ENCODE measurements at places on chromosomes 7 and 10.

DNA sequence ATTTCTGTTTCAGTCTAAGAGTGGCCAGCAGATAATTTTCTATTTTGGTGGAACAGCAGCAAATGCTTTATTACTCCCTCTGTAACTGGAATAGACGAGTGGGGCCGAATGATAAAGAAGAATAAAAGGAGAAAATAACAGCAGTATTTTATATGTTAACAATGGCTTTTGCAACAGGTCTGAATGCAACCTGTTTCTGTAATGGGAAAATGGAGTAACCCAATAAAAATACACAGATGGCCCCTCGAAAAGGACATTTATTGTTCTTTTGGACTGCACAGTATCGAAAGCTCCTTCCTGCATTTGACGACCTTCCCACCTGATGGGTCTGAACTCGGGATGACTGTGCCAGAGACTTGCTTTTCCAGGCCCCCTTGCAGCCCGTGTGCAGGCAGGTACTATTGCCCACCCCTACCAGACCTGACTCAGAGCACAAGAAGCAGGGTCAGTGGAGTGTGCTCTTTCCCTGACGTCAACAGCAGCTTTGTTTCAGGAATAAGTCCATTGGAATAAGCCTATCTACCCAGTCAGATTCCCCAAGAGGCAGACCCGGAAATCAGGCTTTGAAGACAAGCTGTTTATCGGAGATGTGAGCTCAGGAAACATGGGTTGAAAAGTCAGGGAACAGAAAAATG lies 306.5 kb upstream of the NEBL start:
- no peak for DNase-seq

- DNase-seq, result no peak
Measured at GRCh38 chr10:135601-136464, 578 bp downstream of the ZMYND11 start.

DNA sequence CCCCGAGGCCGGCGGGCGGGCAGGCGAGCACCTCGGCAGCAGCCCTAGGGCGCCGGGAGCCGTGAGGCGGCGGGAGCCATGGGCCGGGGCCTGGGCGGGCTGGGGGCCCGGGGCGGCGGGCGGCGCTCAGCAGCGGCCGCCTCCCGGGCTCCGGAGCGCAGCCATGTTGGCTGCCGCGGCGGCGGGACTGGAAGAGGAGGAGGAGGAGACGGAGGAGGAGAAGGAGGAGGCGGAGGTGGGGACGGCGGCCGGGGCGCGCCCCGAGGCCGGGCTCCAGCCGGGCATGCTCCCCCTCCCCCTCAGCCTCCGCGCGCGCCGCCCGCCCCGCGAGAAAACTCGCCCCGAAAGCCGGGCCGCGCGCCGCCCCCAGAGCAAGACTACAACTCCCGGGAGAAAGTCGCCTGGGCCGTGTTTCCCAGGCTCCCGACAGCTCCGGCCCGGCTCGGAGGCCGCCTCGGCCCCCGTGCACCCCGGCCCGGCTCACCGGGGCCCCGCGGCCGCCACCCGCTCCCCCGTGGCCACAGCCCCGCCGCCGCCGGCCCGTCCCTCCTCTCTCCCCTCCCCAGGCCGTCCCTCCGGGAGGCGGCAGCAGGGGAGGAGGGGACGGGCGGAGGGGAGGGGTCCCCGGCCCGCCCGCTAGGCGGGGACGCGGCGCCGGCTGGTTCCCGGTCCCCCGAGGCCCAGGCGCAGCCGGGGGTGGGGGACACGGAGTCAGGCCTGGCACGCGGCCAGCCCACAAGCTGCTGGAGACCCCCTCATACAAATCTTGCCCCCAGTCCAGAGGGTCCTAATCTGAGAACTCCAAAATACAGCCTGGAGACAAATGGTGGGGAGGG lies at the start of gene DLG5:
Gene DLG5, minus strand, starts transcription at position 190 of the 836 bp plus-strand sequence. CDS start 235 bp downstream, outside the sequence.
- no peak for DNase-seq

DNA sequence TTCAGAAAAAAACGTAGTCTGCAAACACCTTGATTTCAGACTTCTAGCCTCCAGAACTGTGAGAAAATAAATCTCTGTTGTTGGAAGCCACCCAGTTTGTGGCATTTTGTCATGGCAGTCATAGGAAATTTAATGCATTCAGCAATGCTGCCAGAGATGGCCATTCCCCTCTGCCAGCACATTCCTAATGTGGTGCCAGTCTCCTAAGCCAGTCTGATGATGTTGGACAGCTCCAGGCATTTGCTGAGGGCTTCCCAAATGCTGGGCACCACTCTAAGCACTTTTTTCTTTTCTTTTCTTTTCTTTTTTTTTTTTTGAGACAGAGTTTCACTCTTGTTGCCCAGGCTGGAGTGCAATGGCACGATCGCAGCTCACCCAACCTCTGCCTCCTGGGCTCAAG lies 666.7 kb upstream of the C7orf33 start:
- DNase-seq, result no peak

- no peak for DNase-seq
Measured at GRCh38 chr7:5758753-5759335, 22.6 kb downstream of the RNF216 start.

GRCh38 chr10:114662646-114663217 lies 4.7 kb upstream of the ABLIM1 start:
- DNase-seq, result no peak

DNA sequence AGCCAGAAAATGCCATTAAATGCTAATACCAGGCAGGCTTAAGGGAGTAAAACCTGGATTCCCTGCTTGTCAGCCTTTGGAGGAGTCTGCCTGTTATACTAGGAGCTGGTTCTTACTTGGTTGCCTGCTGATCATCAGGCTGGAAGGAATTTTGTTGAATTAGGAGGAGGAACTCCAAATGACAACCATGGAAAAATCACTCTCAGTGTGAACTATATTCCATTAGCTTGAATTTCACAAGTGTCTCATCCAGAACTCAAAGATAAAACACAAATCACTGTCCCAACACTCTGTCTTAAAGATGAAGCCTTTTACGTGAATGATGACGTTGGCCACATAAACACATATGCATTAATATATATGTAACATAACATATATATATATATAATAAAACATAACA lies 238.9 kb upstream of the PLXDC2 start:
- no peak for DNase-seq

DNA sequence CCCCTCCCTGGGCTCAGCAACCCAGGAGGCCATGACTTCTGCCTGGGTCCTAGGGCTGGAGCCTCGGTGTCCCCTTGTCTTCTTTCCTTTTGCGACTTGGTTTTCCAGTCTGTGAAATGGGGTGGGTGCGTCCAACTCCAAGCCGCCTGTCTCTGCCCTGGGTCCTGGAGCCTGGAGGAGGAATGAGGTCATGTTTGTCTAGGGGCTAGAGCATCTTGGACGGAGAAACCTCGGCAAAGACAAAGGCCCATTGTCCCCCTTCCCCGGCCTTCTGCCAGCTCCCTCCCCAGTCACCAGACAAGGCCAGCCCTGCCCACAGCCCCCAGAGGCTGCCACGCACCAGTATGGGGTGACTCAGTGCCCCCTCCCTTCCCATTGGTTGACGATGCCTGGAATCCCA lies 39.8 kb upstream of the ELN start:
- DNase-seq, result no peak

DNA sequence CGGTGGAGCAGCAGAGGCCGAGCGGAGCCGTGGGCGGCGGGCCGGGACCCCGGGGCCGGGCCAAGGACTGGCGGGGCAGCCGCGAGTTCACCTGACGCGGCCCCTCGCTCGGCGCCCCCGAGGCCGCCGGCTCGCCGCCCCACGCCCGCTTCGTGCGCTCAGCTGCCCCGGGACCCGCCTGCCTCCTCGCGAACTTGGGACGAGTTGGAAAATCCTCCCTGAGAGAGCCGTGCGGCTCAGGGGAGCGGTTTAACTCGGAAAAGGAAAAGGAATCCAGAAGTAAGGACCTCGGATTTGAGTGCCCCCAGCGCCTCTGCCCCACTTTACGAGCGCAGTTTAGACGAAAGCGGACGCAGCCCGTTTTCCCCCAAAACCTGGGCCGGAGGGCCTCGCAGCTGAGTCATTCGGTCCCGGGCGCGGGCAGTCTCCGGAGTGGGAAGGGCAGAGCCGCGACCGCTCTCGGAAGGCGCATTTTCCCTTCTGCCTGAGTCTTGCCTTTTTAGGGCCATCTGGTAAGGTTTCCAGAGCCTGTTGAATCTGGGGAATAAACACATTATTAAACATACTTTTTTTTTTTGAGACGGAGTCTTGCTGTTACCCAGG lies 744 bp downstream of the CREM start:
- DNase-seq, result peak; percentile 21

- no peak for DNase-seq
Measured at GRCh38 chr7:70242826-70243225, 644.6 kb downstream of the AUTS2 start.

DNA sequence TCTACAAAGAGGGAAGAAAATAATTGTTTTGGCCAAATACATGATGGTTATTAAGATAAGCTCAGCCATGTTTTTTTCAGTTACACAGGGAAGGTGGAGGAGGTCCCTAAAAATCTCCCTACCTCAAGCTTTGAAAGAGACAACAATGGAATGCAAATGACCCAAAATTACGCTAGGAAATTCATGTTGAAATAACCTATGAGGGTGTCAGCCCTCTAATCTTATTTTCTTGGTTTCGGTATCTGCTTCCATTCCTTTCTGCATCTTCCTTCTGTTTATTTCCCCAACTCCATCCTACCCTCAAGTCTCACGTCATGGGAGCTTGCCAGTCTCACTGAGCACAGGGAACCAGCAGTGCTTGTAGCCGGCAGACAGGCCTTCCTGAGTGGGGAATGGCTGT lies 40.6 kb upstream of the SMNDC1 start:
- DNase-seq, result no peak

DNA sequence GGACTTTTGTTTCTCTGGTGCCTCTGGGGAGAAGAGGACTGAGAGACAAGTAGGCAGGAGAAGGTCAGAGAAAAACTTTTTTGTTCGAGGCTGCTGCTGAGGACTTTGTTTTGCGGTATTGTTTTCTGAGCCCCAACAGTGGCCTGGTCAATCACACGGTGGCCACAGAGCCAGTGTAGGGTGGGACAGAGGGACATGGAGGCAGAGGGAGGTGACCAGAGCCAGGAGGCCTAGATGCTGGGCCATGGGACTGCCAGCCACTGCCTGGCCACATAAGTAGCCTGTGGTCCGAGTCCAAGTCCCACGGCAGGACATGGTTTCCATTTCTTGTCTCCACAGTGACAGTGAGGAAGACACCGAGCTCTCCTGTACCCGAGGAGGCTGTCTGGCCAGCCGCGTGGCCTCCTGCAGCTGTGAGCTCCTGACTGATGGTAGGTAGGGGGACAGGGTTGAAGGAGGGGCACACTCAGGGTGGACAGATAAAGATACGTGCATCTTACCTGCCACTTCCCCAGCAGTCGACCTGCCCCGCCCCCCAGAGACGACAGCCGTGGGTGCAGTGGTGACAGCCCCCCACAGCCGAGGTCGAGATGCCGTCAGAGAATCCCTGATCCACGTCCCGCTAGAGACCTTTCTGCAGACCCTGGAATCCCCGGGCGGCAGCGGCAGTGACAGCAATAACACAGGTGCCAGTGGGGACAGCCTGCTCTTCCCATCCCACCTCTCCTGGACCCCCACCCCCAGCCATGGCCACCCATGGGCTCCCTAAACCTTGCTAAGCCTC lies 27.5 kb downstream of the SH2B2 start:
- no peak for DNase-seq

DNA sequence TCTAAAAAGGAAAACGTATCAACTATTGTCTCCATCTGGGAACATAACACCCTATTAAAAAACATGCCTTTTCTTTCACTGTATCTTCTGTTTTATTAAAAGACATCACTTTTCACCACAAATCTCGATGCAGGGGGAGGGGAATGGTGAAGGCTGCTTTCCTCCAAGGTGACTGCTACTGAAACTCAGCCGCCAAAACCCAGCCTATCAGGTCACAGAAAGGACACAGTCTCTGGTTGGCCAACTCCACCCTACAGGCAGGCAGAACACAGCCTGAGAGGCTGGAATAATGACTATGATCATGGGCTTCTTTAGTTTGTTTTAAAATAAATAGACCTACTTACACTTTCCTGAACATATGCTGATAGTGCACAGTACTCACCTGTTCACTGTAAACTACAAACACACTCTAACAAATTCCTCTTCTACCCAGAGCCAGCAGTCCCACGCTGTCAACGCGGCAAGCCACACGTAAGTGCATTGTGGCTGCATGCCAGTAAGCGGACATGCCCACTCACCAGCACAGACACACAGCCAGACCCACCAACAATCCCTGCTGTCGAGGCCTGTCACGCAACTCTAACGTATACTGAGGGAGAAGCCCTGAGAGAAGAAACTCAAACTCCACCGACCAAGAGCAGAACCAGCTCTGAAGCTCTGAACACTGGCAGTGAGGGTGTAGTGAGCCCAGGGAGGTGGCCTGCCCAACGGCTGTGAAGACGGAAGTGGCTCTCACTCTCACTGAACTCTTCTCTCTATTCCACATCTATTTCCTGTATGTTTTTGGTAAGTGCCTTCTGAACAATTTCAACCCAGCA lies 41.8 kb downstream of the NCAPG2 start:
- DNase-seq, result no peak

DNA sequence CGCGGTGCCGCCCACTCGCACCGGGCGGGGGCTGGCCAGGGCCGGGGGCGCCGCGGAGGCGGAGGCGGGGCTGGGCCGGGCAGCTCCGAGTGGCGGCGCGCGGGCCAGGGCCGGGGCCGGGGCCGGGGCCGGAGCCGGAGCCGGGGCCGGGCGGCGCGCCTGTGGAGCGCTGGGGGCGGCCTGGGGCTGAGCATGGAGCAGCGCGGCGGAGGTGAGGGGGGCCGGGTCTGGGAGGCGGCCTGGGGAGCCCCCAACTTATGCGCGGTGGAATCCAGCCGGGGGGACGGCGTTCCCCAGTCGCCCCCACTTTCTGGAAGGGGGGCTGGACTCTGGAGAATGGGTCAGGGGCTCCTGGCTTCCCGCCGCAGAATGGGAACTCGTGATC lies at the start of gene LZTS2:
Gene LZTS2, plus strand, starts transcription at position 67 of the 385 bp plus-strand sequence. CDS start 2,731 bp downstream, outside the sequence.
- DNase-seq, result no peak

DNA sequence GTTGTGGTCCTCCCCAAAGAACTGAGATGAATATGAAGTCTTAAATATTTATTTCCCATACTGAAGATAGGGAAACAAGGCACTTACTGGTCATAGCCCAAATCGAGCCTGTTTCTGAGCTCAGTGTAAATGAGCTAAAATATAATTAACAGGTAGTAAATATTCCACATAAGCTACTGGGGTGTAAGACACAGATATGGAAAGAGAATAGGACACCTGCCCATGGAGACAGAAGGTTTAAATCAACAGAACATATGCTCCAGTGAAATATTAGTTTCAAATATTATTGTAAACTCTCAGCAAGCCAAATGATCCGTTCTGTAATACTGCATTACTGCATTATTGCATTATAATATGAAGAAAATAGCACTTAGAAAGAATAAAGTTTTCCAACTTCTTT lies 537.9 kb downstream of the ANKRD7 start:
- DNase-seq, result no peak
